Spinal cord (tissue), 10 donors: ENCODE measurements at places on chromosomes 7 and 10. TPM values are rescaled to one million over a fixed set of nuclear protein-coding genes. Genes with fewer than 3 reads are reported as not detected.

CCSER2 gene
- total RNA-seq: 59.9 TPM

TACR2 gene
- 0.28 TPM for total RNA-seq

MYPN gene
- total RNA-seq: 0.10 TPM

MACC1 gene
- total RNA-seq: 0.28 TPM

NAT16 gene
- total RNA-seq: 0.40 TPM

SLC26A3 gene
- total RNA-seq: not detected

CPA1 gene
- total RNA-seq: 0.77 TPM

KCP gene
- 1.5 TPM for total RNA-seq

KIAA1549 gene
- total RNA-seq: 11.1 TPM

TMEM225B gene
- 1.4 TPM for total RNA-seq

MOGAT3 gene
- not detected for total RNA-seq

UCMA gene
- not detected for total RNA-seq

PPP1R9A gene
- total RNA-seq: 41.4 TPM

TEX47 gene
- not detected for total RNA-seq

MAGI2 gene
- 43.4 TPM for total RNA-seq

GARIN1A gene
- total RNA-seq: 2.6 TPM

NUP42 gene
- total RNA-seq: 57.0 TPM

NME8 gene
- total RNA-seq: not detected

PODXL gene
- total RNA-seq: 15.2 TPM

ZNF467 gene
- 2.8 TPM for total RNA-seq

CHAT gene
- 2.9 TPM for total RNA-seq

GDF2 gene
- total RNA-seq: not detected

C10orf62 gene
- total RNA-seq: 0.50 TPM
